GM04504 (cell line): ENCODE measurements at places on chromosomes 7 and 10.

- DNase-seq = no peak
Observed at GRCh38 chr7:51471981-51472296, 155.3 kb upstream of the COBL start.

DNA sequence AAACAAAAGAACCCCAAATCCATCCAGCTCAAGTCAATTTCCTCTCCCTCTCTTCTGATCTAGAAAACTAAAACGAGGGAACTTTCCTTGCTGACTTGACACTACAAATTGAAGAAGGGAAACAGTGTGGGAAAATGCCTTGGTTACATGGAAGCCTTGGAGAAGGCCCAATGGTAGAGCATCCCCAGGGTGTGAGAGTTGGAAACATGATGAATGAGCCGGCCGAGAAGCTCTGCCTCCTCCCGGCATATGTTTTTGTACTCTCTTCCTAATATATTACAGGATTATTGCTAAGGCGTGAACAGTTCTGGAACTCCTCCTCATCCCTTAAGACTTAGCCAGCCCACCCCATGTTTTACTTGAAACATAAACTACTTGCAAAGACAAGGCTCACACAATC lies 618.2 kb upstream of the MGMT start:
- DNase-seq = no peak

DNA sequence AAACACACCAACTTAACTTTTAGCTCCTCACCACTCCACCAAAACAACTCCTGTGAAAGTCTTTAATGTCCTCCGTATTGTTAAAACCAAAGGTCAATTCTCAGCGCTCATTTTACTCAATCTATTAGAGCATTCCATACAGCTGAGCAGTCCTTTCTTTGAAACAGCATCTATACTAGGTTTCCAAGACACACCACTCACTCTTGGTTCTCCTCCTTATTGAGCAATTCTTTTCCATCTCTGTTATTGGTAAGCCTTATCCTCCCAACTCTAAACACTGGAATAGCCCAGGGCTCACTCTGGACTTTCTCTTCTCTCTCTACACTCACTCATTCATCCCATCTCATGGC lies 34.9 kb downstream of the COA1 start:
- DNase-seq = peak; percentile 52

DNA sequence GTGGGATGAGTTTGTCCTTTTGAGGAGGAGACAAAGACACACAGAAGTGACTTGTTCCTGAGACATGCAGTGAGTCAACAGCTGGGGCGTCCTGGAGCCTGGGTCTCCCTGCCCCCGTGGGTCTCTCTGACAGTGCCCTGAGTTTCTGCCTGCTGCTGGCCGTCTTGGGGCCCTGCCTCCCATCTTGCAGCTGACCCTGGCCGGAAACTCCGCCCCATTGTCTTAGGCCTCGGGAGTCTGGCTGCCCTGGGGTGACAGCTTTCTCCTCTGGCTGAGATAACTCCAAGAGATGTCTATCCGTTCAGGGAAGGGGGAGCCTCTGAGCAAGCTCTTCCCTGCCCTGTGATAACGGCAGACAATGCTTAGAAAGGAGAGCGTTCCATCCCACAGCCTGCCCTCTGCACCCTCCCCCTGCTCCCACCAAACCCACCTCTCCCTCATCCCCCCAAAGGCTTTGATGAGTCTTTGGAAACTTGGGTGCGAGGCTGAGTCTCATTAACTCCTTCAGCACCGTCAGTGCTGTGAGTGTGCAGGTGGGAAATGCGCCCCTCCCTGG lies 69.5 kb upstream of the PODXL start:
- peak; percentile 84 for DNase-seq

DNA sequence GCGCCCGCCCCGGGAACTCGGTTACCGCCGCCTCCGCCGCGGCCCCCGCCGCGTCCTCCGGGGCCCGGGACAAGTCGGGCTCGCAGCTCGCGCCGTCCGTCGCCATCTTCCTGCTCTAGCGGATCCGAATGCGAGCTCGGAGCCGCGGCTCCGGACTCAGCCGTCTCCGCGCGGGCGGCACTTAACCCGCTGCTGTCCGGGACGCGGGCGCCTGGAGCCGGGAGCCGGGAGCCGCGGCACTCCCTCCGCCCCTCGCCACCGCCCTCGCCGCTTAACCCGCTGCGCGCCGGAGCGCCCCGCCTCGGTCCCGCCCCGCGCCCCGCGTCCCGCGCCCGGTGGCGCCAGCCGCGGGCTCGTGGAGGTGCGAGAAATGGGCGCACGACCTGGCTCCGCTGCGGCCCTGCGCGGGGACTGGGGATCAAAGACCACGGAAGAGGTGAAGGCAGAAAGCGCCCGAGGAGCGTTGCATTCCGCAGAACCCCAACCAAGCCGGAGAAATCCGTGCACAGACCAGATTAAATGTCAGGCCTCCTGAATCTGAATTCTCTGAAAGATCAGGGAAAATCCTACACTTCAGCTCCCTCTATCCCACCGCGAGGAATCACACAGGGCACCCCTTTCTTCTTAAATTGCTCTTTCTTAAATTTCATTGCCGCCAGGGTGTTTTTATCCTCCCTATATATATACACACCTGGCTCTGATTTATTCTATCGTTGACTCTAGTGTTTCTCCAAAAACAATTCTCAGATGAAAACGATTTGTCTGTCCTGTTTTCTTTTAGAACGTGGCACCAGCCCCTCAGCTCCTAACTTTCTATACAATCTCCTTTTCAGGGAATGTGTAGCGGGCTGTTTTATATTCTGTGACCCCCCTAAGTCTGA lies at the start of gene CTTNBP2:
CTTNBP2 (minus strand) TSS at position 132 of the 881 bp plus-strand sequence; CDS start at position 106, 26 bp downstream.
- peak; percentile 11 for DNase-seq

GRCh38 chr7:134684165-134684564 lies 37.5 kb downstream of the BPGM start:
- DNase-seq = no peak

- no peak for DNase-seq
Observed at GRCh38 chr7:80921130-80921529, 2.3 kb upstream of the SEMA3C start.

- DNase-seq = no peak
Observed at GRCh38 chr10:71028066-71028465, 139.7 kb upstream of the PCBD1 start.

- DNase-seq = no peak
Observed at GRCh38 chr10:126638542-126638941, 32.0 kb downstream of the C10orf90 start.

DNA sequence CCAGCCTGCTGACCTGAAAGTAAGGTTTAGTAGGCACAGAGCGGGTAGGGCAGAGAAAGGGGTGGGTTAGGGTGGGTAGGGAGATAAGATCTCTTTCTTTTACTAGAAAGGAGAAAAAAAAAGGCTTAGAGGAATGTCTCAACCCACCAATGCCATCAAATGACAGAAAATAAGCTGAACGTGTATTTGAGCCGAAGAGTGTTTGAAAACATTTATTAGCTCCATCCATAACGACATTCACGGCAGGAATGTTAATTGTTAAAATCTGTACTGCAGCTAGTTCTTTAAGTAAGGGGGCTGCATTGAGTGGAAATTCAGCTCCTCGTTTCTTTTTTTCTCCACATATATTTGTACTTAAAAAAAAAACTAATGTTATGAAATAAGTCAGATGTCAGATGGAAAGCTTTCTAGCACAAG lies 63.7 kb upstream of the ARID5B start:
- DNase-seq = no peak

DNA sequence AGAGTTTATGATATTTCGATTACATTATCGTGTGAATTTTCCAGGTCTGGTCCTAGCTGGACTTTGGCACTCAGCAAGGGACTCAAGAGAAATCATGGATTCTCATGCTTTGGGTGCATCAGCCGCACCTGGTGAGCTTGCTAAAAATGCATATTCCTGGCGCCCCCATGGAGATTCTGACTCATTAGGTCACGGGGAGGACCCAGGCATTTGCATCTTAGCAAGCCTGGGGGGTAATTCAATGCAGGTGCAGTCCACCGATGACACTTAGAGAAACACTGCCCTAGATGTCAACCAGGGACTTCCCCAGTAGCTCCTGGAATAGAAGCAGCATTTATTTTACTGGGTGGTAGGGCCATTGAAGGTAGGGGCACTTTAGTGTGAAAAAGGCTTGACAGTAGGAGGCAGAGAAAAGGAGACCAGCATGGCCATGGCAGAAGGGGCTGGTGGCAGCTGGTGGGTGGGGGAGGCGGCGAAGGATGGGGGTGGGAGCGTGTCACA lies 29.9 kb upstream of the PDCD4 start:
- DNase-seq = no peak

GRCh38 chr7:136114966-136115762 lies 138.0 kb upstream of the MTPN start:
- DNase-seq = no peak

GRCh38 chr7:43647673-43648472 lies 65.0 kb downstream of the STK17A start:
- DNase-seq = peak; percentile 100
